ENCODE measurements at places on chromosomes 1 and 21.

DNA sequence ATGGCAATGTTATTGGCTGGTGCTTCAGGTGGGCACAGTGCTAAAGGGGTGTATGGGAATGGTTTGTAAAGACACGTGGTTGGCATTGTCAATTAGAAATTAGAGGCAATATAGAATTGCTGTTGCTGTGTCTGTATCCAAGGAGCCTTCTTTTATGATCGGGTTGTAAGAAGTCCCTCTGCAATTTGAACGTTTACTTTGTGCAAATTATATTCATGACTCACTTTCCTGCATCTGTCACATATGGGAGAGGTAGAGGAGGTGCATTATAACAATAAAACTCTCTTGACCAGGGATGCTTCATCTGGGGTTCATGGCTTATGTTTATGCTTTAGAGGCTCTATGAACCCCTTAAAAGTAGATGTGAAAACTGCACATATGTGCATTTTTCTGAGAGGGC lies 130.4 kb upstream of the DNAH14 start:
- DNase-seq, result no peak

DNA sequence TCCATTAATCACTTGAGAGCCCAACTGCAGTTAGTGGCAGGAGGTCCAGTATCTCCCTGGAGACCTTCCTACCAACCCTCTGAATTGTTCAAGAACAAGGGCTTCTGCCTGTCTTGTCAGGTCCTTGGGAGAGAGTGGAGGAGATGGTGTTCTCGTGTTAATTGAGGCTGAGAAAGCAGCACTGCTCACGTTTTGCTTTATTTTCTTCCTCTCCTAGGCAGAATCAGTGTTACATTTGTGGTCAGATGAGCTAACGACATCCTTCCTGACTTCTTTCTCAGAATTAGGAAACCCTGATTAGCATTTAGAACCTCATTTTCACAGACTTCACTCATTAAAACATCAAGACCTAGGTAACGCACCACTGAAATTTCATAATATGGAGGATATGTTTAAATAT lies 26.4 kb upstream of the LRIG2 start:
- DNase-seq, result no peak

GRCh38 chr1:89451011-89451410 lies 73.6 kb upstream of the LRRC8B start:
- no peak for DNase-seq

- DNase-seq, result no peak
Observed at GRCh38 chr1:89356658-89357400, 7.0 kb upstream of the GBP6 start.

GRCh38 chr21:29233611-29234540 lies 64.8 kb upstream of the BACH1 start:
- DNase-seq, result peak; percentile 81

Measured in B cell (primary cell).